NCI-H187 (cell line): ENCODE measurements at places on chromosomes 12 and 14.

DNA sequence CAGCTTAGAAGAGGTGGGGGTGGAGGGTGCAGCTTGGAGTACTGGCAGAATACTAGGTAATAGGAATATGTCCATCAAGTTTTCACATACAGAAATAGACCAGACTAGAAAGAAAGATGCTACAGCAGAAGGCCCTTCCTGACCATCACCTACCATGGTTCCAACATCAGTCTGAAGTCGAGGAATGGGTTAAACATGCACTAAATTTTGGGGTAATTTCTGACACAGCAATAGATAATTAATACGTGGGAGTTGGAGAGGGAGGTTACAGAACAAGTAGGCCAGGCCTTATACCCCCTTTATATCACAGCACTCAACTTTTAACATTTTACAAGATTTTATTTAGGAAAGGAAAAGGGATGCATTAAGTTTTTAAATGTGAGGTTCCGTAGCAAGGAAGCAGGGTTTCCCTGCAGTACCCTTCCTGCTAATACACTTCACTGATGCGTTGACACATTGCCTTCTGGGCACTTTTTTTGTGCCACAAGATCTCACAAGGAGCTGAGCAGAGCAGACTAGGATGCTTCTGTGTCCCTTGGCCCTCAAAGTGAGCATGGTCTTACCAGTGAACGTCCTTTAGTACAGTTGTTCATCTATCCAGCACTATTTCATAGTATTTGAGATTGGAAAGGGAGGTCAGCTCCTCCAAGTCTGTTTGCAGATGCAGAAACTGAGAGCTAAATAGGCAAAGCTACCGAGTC is 50.8 kb downstream of the EID3 start:
- DNase-seq: no peak

DNA sequence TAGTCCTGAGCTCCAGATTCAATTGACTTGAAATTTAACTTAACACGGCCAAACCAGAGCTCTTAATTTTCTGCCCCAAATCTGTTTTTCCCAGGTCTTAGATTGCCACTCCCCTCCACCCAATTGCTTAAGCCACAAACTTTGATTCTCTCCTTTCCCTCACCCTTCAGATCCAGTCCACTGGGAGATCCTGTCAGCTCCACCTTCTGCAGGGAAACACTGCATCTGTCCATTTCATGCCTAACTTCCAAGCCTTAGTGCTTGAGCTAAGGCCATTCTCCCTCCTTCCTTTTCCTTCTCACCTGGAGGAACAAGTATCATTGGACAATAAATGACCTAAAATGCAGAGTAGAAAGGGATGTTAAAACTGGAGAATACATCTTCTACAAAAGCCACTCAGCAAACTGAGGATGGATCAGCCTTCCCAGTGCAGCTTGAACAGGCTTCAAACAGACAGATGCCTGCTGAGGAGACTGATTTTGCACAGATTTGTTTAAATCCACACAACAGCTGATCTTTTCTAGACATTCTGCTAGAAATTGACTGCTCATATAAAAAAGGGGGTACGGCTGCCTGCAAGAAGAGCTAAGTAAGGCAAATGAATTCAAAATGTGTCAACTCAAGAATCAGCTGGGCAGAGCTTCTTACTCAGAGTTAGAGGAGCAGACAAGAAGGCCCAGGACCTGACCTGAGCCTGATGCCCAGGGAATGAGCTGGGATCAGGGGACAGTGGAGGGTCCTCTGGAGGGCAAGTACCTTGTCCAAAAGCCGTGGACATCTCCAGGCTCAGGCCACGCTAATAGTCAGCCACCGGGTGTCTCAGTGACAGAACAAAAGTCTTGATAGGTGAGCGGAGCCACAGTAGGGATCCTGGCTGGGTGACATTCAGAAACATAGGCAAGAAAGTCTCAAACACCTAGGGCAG is 81.3 kb upstream of the RIC8B start:
- no peak for DNase-seq

- DNase-seq: no peak
Measured at GRCh38 chr12:132150780-132151144, 6.5 kb downstream of the NOC4L start.

DNA sequence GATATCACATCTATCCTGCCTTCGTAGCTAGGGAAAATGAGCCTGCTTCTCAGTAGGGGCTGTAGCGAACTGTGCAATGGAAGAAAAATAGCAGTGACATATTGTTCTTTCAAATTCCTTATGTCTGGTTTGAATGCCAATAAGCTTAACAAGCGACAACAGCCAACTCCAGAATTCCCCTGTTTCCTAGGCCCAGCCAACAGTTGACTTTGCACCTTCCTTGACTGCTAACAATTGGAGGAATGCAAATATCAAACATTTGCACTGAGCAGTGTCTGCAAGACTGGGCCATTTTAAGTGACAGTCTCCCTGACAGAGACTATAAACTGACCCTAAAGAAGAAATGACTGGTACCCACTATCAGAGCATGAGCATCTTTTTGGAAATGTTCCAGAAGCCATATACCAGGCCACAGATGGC is 12.0 kb upstream of the SERPINA1 start:
- DNase-seq: no peak

DNA sequence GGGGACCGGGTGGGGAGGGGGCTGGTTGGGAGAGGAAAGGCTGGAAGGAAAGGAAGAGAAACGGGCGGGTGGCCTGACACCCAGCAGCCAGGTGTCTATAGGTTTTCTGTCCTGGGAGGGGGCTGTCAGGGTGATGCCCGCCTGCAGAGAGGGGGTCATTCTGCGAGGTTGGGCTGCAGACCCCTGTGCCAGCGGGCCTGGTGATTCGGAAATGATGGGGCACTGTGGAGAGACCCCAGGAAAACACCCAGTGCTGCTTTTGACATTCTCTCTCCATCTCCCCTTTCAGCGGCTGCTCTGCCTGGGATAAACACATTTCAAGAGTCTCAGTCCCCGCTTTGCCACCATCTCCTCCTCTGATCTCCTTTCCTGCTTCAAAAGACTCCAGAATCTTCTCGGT is 168.5 kb upstream of the RTL1 start:
- DNase-seq: no peak

- no peak for DNase-seq
Measured at GRCh38 chr14:94857950-94858349, 88.0 kb upstream of the GSC start.
